ENCODE measurements at places on chromosomes 6 and 20.

- DNase-seq, result no peak
These were observed 142.9 kb downstream of the HIVEP2 start for GRCh38 chr6:142802124-142802523.

GRCh38 chr20:32902456-32903420, 44.0 kb downstream of the EFCAB8 start:
- DNase-seq, result peak; percentile 73

- DNase-seq, result no peak
These were observed 777.5 kb upstream of the EPHA7 start for GRCh38 chr6:94196891-94197290.

DNA sequence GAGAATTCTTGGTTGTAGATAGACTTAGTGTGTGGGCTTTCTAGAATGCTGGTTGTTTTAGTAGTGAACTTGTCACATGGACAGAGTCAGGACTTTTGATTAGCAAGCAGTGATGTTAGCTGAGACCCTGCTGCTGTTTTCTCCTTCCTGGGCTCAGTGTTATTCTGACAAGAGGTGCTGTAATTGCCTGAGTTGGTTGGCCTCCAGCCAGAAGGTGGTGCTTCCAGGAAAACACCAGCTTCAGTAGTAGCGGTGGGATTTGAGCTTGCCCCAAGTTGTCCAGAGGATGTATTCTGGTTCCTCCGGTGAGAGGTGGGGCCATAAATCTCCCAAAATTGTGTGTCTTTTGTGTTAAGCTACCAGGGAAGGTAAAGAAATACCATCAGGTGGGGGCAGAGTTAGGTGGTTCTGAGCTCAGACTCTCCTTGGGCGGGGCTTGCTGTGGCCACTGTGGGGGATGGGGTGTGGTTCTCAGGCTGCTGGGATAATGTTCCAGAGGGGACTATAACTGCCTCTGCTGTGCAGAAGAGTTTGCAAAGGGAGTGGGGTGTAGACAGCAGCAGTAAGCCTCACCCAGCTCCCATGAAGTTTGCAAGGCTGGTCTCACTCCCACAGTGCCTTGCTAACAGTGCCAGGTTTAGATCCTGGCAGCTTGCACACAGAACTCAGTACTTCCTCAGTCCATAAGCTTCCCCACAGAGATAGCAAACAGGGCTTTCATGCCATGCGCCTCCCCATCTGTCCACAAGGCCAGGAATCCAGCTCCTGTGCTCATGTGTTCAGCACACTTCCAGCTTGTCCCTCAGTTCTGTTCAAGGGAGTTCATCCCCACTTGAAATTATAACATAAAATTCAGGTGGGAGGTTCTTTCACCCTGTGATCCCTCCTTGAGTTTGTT, 278.4 kb upstream of the PTCHD4 start:
- peak; percentile 19 for DNase-seq

GRCh38 chr6:2469428-2469827, 224.0 kb upstream of the GMDS start:
- no peak for DNase-seq

- no peak for DNase-seq
These were observed 393.0 kb downstream of the PAX1 start for GRCh38 chr20:22098511-22098910.

DNA sequence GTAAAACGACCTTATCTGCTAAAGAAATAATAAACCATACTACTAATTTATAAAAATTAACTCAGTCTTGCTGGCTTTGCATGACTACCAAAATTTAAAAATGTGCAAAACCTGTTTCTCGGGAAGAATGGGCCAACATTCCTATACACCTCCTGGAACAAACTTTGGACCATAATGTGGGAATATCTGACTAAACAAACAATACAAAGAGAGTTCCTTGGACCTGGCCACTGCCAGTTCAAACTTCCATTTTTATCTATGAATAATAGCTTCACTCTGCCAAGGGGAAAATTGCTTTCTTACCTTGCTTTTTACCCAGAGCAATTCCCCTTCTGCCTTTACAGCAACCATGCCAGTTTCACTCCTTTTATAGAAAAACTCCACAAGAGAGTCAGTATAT, 38.7 kb upstream of the POU5F1 start:
- no peak for DNase-seq

DNA sequence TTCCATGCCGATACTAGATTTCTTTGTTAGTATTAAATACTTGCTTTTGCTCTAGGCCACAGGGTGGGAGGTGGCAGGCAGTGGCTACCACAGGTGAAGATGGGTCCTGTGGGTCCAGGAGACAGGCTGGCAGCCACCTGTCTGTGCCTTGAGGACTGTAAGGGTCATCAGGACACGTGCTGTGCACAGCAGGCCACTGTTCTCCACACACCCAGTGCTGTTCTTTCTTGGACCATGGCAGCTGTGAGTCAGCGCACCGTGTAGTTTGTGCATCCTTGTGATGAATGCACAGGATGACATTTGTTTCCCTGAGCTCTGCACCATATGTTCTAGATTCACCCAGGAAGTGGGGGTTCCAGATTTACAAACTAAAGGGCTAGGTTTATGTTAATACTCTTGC, 317.0 kb downstream of the ZFAND3 start:
- DNase-seq, result no peak

GRCh38 chr6:147081076-147081609, 123.1 kb upstream of the STXBP5 start:
- no peak for DNase-seq

GRCh38 chr20:23217023-23217422, 130.9 kb upstream of the CD93 start:
- no peak for DNase-seq

DNA sequence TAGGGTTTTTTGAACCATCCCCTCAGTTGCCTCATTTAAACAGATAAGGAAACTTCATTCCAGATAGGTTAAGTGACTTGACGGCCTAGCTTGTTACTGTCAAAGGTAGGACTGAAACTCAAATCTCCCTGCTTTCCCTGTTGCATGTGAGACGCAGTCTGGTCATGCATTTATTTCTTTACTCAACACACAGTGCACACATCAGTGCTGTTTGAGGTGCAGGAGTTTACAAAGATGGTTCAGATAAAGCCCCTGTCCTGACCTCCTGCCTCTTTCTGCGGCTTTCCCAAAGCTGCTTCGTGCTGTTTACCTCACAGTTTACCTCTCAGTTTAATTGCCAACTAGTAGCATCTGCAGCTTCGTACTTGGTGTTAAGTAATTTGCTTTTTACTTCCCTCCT, 26.6 kb downstream of the TIAM2 start:
- no peak for DNase-seq

DNA sequence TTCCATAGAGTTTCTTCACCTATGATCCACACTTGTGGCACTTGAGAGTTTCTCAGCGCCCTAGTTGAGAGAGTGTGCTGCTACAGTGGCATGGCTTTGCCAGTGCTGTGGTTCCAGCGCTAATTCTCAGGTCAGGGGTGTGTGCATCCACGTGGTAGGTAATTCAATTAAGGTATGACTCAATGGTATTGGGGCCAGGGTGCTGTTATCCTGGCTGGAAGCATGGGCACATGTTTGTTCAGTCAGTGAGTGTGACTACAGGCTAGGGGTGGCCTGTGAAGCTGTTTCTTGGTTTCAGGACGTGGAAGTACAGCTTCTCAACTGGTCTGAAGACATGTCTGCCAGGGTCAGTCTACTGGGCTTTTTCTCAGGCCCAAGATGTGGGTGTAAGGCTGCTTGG, 3.0 kb upstream of the SEMG2 start:
- DNase-seq, result no peak

DNA sequence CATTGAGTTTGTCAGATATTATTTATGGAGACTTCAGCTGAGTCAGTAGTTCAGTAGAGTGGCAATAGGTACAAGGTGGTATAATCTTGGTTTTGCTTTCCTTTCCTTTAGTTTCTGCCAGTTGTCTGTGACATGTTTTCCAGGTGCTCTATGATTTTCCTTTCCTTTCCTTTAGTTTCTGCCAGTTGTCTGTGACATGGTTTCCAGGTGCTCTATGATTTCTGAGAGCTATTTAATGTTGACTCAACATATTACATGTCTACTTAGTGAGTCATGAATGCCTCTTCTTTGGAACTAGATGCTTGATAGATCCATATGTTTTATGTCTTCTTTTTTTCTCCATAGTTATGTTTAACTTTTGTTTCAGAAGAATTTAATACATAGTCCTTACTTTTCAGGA, 186.4 kb upstream of the DEFB112 start:
- DNase-seq, result no peak

DNA sequence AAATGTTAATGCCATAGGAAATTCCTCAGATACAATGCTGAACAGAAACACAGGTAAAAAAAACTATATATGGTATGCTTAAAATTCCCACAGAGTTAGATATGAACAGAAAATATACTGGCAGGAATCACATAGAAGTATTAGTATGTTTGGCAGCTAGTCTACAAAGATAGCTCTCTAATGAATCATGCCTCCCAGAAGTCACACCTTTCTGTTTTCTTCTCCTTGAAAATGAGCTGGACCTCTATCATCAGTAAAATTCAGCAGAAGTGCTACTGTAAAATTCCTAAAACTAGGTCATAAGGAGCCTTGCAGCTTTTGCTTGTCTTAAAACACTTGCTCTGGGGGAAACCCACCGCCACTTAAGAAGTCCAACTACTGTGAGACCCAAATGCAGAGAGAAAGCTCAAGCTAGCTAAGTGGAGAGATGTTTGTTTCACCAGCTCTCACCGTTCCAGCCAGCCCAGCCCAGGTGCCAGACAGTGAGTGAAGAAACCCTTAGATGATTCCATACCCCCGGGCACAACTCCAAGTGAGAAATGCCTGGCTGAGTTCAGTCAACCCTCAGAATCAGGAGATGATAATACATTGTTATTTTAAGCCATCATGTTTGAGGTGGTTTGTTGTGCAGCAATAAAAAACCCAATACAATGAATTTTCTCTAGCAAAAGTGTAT, 43.0 kb downstream of the TSPYL4 start:
- no peak for DNase-seq

- no peak for DNase-seq
These were observed 4.3 kb upstream of the LOC128125822 start for GRCh38 chr6:63567966-63568365.

DNA sequence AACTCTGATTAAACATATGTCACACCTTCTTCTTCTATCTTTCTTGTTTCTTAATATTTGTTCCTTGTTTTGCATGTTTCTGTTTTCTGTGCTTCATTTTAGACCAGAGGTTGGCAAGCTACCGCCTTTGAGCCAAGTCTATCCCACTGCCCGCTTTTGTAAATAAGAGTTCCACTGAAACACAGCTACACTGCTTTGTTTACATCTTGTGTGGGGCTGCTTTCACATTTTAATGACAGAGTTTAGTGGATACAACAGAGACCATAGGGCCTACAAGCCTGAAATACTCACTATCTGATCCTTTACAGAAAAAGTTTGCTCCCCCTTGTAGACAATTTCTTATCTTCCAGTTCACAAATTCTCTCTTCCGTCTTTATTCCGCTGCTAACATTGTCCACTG, 109.4 kb upstream of the SPACA1 start:
- DNase-seq, result no peak

DNA sequence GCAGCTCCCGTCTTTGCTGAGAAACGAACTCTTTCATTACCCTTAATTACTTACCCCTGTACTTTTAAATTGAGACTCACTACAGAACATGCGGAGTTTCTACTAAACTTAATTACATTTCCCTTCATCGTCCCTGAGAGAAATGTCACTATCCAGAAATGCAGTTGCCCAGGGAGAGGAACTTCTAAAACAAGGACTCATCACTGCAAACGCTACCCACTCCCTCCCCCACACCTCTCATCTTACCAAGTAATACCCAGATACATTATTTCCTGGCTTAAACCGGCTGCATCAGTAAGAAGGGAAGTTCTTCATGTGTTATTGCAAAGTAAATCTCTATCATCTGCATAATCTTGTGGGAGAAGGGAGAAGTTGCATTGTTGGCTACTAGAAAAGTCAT, 138.3 kb downstream of the IPCEF1 start:
- DNase-seq, result no peak

DNA sequence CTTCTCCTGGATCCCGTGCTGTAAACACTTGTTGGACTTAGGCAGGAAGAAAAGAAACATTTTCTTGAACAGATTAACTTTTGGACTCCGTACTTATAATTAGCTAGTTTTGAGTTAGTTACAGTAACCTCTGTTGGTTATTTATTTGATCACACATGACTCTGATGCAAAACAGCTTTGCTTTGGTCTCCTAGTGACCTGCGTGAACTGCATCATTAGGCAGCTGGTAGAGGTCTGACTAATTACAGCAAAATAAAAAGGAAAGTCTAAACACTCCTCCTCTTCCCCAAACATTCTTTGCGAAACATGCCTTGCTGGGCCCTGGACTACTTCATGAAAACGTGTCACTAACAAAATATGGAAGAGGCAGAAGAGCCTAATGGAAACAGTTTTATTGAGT, 61.1 kb upstream of the ZFP64 start:
- no peak for DNase-seq

GRCh38 chr20:44291754-44292153, 19.2 kb downstream of the FITM2 start:
- no peak for DNase-seq

DNA sequence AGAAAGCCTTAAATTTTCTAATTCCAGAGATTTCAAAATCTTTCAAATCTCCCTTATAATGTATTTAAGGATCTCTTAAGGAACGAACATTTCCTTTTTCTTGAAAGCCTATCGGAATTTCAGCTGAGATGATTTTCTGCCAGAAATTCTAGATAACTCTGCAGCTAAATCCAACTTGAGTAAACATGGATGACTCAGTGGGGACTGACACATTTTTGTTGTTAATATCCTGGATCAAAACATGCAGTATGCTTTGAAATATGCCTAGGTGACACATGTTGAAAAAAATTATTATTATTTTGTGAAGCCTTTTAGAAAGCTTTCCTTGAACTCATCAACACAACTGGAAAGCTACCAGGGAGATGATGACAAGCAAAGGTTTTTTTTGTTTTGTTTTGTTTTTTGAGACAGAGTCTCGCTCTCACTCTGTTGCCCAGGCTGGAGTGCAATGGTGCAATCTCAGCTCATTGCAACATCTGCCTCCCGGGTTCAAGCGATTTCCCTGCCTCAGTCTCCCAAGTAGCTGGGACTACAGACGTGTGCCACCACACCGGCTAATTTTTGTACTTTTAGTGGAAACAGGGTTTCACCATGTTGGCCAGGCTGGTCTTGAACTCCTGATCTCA, 140.1 kb upstream of the SNX9 start:
- no peak for DNase-seq

DNA sequence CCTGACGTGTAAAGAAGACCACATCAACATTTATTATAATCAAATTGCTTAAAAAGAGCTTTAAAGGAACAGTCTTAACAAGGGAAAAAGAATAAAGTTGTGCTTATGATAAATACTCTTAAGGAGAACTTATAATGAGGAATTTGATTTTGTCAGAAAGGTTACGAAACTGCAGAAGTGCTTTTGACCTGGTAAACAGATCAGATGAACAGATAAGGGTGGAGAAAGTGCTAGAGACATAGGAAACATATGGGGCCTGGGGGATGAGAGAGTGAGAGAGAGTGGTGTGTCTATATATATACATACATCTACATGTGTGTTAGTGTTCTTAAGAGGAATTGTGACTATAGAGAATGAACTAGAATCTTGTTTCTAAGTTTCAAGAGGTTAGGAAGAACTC, 186.2 kb upstream of the GJE1 start:
- DNase-seq, result no peak

DNA sequence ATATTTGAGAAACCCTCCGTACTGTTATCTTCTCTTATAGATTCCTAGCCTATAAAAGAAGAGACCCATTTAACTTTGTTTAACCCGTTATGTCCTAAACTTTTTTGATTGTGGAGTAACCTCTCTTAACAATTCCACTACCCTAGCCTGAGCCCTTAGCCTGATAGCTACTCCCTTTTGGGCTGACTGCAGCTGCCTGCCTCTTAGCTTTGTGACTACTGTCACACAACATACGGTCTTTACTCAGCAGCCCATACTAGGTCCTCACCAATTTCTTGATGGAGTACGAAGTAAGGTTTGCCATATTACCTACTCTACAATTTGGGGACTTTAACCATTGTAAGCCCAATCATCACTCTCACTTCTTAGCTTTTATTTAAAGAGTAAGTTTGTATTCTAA, 72.7 kb downstream of the QRSL1 start:
- DNase-seq, result no peak
